ENCODE measurements at places on chromosomes 7 and 10.

DNA sequence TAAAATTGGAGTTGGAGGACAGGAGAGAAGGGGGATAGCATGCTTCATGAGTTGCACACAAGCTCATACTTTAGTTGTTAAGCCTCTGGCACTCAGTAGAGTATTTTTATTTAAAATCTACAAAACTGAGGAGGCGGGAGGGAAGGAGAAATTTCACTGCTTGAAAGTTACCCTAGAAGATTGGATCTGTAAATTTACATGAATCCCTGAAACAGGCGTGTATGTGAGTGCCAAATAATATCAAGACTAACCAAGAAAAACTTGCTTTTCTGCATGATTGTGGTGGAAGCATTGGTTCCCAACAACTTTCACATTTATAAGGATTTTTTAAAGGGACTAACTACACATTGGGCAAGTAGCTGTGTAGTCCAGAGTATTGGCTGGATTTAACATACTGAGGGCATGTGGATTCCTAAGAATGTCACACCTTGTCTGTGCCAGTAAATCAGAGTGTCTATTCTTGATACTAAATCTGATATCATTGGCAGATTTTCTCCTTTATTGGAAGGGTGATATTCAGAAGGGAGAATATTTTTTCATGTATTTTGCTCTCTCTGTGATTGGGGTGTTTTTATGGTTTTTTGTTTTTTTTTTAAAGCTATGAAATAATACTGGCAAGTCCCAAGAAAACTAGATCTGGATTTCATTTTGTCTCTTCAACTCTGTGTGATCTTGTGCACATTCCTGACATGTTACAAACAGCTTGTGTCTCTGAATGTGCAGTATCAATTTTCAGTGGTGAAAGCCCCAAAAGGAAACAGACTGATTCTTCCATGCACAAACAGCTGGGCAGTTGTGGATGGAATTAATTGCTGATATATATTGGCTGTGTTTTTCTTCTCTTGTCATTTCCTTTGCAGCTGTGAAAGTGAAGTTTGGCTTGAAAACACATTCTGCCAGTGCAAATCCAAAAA is 67.2 kb downstream of the ADD3 start:
- DNase-seq, result no peak

- no peak for DNase-seq
These were observed 188.7 kb downstream of the ADARB2 start for GRCh38 chr10:1548596-1548995.

GRCh38 chr7:105133986-105134655 is 120.1 kb downstream of the KMT2E start:
- DNase-seq, result no peak

DNA sequence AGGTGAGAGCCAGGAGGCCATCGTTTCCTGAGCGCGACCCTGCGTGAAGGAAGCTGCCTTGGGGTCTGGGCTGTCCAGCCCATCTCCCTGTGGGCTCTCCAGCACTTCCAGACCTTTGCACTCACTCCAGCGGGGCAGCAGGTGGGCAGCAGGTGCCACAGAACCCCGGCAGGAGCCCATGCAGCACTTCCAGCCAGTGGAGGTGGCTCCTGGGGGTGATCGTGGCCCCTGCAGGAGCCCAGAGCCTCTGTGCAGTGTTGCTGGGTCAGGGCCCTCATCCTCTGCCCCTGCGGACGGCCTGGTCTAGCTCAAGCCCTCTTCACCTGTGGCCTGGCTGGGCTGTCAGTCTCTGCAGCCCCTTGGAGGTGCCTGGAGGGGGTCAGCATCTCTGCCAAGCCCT is 59.9 kb downstream of the PWWP2B start:
- no peak for DNase-seq
